ENCODE measurements at places on chromosomes 4 and X. TPM values are rescaled to one million over a fixed set of nuclear protein-coding genes. Genes with fewer than 3 reads are reported as not detected.

TIMM8A gene
- 7.6 TPM for polyA plus RNA-seq

MAGEA1 gene
- polyA plus RNA-seq, result not detected

C4orf51 gene
- polyA plus RNA-seq, result not detected

MAGEE2 gene
- polyA plus RNA-seq, result not detected

SYTL5 gene
- 1.8 TPM for polyA plus RNA-seq

TMEM271 gene
- not detected for polyA plus RNA-seq

RNF150 gene
- polyA plus RNA-seq, result 2.0 TPM
